Omental fat pad (tissue), 4 donors: ENCODE measurements at places on chromosomes 4 and X. TPM values are rescaled to one million over a fixed set of nuclear protein-coding genes. Genes with fewer than 3 reads are reported as not detected.

DNA sequence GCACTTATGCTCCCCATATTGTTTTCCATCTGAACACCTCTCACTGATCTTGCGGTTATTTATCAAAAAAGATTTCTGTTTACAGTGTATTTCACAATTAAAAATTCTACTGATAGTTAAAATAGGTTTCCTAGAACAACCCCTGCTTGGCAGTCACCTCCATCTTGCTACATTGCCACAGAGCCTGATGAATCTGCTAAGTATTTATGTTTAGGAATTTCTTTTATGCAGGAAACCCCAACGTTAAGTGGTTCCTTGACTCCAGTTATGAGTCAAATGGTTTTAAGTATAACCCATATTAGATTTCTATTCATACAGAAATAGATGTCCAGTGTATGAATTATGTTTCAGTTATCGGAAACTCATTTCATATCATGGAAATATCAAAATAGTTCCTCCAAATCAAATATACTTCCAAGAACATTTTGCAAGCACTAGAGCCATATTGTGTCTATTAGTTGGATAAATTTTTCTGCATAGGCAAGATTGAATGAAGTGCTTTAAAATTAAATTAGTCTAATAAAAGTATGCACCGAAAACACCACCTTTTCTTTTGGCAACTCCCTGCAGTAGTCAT is 20.6 kb downstream of the GALNT7 start:
- no peak for DNase-seq

GRCh38 chr4:1266881-1267763 is 18.2 kb upstream of the CTBP1 start:
- DNase-seq = no peak

GRCh38 chrX:153828723-153829548 is 1.4 kb downstream of the PDZD4 start:
- no peak for DNase-seq

DNA sequence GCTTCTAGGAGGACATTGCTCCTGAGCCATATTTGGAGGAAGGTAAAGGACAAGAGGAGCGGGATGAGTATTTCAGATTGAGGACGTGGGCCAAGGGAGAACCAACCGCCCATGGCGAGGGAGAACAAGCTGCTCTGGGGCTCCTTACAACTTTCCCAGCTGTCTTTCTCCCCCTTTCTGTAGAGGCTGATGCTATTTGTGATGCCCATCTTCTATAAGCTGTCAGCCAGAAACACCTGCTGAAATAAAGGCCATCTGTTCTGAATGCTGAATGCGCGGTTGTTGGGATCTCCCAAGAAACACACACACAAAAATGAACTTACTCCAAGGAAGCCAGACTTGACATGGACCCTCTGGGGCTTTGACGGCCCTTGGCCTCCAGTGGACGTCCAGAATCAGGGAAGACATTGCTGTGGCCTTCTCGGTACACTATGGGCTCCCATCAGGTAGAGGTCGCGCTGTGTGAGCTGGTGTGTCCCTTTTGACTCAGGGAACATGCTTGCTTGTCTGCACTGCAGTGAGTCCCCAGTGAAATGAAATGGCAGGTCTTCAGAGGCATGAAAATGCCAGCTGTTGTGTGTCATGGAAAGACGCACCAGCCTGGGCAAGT is 30.9 kb downstream of the RWDD4 start:
- no peak for DNase-seq

The OPHN1 gene
- total RNA-seq = 24.1 TPM

- DNase-seq = no peak
Measured at GRCh38 chr4:143375326-143376073, 38.8 kb downstream of the GAB1 start.

GRCh38 chr4:6426571-6427438 is 45.6 kb downstream of the PPP2R2C start:
- DNase-seq = no peak
